ENCODE measurements at places on chromosomes 11 and 22.

DNA sequence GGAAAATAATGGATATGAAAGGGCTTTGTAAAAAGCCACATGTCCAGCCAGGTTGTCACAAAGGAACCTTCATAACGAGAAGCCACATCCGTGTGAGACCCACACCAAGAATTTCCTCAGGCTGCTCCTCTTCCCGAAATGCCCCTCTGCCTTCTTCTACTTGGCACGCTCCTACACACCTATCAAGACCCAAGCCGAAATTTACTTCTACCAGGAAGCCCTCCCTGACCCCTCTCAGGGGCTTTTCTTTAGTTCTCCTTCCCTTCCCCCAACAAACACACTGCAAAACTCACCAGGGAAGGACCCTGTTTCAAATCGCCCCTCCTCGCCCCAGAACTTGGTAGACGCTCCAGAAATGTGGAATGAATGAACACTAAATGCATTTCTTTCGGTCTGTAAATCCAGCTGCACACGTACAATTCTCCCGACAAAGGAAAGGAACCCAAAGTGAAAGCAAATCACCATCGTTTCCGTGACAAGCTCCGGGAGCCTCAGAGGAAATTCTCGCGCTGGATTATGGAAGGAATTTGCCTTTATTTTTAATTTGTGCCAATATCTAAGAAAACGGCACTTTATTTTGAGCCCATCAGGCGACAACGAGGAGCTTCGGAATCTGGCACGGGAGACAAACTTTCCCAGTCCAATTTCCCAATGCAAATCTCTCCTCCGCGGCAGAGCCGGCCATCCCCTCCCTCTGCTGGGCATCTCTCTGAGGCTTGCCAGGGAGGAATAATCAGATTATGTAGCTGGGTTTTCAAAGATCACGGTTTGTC is 13.2 kb upstream of the SHISAL1 start:
- DNase-seq, result no peak

DNA sequence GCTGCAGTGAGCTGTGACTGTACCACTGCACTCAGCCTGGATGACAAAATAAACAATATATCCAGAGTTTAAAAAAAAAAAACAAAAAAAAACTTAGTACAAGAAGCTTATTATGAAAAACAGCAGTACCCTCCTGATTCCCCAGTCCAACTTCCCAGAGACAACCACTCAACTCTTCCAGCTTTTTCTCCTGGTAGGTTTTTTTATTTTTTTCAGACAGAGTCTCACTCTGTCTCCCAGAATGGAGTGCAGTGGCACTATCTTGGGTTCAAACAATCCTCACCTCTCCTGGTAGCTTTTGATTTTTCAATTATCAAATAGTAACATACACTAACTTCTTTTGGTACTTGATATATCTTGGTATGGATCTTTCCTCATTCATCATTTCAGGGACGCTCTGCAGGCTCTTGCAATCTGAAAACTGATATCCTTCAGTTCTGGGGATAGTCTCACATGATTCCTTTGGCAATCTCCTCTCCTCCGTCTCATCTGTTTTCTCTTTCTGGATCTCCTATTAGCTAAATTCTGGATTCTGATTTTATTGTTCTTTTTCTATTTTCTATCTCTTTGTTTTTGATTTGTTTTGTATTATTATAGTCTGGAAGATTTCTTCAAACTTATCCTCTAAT is 44.9 kb downstream of the ALG9 start:
- no peak for DNase-seq

DNA sequence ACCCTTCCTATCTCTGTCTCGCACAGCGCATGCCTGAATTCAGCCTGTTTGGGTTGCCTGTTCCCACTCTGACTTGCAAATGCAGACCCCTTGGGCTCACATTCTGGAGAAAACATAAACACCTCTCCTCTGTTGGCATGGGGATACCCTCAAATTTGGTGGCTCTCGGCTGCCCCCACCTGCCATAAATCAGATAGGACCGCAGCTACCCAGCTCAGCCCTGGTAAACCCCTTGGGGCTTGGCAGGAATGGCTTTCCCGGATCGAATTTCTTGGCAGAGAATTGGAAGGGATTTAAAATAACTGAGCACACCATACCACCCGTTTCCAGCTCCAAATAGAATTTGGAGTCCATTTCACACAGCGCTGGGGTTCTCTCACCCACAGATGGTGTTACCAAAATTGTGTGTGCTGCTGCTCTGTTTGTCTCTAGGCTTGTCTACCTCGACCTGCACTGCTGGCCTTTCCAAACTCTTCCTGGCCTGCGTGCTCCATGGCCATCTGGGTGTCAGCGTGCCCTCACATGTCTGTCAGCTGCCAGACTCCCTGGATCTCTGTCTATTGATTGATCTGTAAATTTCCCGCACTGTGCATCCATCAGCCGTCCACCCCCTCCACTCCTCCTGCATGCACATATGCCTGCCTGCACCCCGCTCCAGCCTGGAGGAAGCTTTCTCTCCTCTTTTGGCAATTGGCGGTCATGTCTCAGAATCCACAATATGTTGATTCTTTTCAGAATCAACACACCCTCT is 134.0 kb downstream of the NTM start:
- DNase-seq, result no peak

DNA sequence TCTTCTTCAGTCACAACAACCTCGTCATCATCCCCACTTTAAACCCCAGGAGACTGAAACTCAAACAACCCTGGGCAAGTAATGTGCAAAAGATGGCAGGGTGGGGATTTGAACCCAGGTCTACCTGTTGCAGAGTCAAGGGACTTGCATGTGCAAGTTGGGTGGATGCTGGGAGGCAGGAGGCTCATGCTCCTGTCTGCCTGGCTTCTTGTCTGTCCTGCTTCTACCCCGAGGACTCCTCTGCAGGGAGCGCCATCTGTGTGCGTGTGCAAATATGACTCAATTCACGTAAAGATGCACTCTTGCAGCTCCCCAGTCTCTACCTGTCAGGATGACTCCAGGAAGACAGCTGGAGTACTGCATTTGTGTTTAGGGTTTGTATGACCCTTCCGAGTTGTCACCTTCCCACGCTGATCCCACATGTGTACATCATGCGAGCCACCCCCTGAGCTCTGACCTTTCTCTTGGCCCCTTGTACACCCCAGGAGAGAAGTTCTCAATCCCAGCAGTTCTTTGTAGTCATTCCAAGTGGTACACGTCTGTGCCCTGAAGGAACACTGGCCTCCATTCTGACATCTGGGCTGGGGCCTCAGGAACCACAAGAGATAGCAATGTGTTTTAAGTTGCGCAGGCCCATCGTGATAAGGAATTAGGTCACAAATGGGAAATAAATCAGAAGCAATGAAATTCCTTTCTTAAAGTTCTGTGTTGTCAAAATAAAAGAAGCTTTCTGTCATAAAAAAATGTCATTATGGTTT is 95.7 kb downstream of the CWC15 start:
- DNase-seq, result no peak

GRCh38 chr11:120536797-120537169 is 25.2 kb downstream of the GRIK4 start:
- DNase-seq, result no peak

- no peak for DNase-seq
Observed at GRCh38 chr22:39284983-39285382, 34.4 kb downstream of the RPL3 start.

DNA sequence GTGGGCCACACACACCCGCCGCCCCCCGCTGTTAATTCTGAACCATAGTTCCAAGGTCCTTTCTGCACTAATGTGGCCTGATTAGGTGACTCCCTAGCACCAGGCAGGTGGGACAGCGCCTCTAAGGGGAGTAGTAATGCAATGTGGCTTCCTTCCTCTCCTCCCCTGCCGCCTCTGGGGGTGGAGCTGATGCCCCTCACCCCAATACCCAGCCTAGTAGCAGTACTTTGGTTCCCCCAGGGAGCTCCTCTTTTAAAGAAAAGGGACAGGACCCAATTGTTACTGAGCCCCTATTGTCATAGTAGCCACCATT is 14.4 kb downstream of the RTN4RL2 start:
- no peak for DNase-seq

DNA sequence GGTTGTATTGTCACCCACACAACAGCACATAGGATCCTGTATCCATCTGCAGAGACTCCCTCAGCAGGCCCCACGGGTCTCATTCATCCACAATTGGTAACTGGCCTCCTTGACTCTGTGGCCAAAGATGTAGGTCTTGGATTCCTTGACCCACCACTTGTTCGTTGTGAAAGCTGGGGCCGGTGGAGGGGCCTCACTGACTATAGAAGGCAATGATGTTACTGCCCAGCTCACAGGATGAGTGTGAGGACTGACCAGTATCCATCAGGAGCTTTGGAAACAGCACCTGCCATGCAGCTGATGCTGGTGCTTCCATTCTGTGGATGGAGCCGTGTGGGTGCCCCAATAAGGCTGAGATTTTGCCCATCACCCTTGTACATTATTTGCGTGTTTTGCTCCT is 615.7 kb downstream of the BRD1 start:
- no peak for DNase-seq

DNA sequence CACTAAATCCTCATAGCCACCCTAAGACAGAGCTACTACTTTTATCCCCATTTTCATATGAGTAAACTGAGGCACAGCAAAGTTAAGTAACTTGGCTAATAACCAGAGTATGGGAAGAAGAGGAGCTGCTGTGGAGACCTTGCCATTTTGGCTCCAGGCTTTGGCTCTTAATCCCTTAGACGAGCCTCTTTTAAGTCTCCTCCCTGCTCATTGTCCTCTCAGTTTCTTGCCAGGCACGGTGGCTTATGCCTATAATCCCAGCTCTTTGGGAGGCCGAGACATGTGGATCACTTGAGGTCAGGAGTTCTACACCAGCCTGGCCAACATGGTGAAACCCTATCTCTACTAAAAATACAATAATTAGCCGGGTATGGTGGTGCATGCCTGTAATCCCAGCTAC is 78.6 kb downstream of the PRR5L start:
- no peak for DNase-seq

DNA sequence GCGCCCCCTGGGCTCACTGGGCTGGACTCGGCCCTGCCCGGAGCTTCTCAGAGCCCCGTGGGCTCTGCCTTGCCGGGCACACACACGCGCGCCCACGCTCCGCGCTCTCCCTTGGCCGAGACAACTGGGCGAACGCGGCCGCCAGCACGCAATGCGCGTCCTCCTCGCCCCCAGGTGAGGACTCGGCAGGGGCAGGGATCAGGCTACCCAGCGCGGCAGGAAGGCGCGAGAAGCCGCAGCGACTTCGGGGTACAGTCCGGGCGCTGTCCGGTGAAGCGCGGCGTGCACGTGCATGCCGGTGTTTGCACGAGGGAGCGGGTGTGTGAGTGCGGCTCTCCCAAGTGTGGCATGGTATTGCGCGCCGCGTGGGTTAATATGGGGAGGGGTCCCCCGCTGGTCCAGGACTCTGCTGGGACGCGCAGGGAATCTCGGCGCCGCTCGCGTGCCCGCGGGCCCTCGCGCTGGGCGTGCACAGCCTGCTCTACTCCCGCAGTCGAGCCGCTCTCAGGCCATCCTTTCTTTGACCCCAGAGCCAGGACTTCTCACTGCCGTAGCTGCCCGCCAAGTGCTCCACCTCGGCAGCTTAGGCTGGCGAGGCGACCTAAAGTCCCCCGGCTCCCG is 5.4 kb downstream of the WNT7B start:
- no peak for DNase-seq

DNA sequence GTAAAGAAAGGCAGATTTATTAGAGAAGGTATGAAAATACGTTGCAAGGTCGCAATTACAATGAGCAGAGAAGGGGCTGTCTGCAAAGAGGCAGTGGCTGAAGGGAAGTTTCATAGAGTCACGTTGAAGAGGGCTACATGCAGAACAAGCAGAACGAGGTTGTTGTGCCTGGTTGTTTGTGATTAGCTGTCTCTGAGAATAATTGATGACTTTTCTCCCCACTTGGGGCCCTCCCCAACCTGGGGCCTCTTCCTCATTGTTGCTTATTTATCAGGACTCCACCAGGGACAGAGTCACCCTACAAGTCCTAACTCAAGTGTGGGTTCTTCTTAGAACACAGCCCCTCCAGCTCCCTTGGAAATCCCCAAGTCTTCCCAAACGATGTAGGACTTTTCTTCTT is 29.1 kb downstream of the CSF2RB start:
- no peak for DNase-seq

DNA sequence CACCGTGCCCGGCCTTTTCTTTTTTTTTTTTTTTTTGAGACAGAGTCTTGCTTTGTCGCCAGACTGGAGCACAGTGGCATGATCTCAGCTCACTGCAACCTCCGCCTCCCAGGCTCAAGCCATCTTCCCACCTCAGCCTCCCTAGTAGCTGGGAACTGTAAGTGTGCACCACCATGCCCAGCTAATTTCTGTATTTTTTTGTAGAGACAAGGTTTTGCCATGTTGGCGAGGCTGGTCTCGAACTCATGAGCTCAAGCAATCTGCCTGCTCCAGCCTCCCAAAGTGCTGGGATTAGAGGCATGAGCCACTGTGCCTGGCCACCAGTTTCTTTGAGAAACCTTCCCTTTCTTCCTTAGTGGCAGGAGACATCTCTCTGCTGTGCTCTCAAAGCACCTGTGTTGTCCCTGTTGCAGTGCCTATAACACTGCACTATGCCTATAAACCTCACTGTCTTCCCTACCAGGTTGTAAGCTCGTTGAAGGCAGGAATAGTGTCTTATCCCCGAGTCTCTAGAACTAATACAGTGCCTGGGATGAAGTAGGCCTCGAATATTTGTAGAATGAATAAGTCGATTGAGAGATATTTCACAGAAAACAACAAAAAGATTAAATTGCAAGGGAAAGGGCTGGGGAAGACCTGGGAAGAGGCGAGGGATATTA is 13.7 kb downstream of the TAGLN start:
- DNase-seq, result no peak

GRCh38 chr22:25656724-25657123 is 85.3 kb upstream of the MYO18B start:
- DNase-seq, result no peak

DNA sequence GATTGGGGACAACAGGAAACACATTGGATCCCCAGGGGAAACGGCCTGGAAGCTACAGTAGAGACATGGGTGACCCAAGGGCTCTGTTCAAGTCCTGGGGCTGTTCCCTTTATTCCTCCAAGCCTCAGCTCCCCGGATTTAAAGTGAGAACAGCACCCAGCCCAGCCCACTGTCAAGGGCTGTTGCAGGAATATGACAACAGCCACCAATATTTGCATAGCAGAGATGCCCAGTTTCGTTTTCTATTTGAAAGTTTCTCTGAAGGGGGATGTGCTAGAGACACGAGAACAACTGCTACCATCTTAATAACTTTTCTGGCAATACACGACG is 81.1 kb upstream of the WNT7B start:
- no peak for DNase-seq

Data from cerebellar nuclear complex (tissue), 1 donor.